Motor neuron (in vitro differentiated cells): ENCODE measurements at places on chromosomes 7 and 10.
A peak's percentile ranks its signal among the peaks of the same experiment; 100 is the strongest.

GRCh38 chr10:128623776-128624175 is 497.6 kb upstream of the MKI67 start:
- ATAC-seq = peak; percentile 26

GRCh38 chr10:26983156-26983555 is 117.1 kb downstream of the ANKRD26 start:
- no peak for ATAC-seq

DNA sequence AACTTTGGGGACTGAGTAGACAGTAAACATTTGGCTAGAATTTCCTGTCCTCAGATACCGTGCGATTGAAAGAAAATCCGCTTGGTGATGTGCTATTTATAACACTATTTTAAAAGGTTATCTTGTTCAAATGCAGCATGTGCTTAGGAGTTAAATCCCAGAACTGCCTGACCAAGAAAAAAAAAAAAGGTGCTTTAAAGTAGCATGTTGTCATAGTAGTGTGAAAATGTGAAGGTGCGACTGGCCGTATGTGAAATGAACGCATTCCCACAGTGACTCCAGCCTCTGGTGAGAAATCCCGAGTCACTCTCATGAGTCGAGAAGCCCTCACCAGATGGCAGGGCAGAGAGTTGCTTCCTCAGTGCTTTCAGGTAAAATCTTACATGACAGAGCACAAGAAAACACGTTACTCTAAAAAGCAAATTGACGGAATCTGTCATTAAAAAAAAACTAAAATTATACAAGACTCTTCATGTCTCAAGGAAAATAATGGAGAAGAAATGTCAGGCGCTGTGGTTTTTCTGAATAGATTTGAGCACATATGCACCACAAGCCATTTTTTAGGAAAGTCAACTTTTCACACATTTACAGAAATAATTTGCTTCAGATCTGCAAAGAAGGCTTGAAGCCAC is 18.4 kb upstream of the KLF6 start:
- no peak for ATAC-seq

GRCh38 chr10:130844310-130844709 is 467.2 kb downstream of the TCERG1L start:
- ATAC-seq = no peak

DNA sequence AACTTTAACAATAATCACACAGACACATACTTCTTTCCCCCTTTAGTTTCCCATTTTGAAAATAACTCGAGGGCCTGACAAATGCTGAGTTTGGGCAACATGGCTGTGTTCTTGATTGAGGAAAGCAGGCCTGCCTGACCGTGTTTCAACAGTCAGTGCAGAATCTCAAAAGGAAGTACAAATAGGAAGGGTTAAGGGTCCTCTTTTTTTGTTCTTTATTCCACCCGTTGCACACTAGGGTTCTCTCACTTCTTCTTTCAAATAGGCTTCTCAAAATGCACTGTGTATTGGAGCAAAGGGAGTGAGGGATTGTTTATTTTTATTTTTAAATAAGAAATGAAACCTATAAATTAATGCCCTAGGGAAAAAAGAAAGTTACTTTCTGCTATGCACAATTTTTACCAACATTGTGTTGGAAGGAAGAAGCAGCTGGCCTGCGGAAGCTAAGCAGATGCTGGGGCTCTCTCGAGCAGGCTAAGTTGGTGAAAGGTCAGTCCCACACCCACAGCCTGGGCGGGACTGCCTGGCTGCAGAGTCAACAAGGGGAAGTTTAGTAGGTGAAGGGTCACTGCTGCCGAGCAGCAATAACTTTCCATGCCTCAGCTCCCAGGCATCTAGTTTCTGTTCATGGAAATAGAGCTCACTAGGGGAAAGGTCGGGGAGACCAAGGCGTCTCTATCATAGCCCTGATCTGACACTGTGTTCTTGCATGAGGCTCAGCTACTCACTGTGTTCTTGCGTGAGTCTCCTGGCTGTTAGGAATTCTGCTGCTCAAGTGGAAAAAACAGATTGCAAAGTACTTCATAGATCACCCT is 12.2 kb upstream of the PDK4 start:
- peak; percentile 97 for ATAC-seq

DNA sequence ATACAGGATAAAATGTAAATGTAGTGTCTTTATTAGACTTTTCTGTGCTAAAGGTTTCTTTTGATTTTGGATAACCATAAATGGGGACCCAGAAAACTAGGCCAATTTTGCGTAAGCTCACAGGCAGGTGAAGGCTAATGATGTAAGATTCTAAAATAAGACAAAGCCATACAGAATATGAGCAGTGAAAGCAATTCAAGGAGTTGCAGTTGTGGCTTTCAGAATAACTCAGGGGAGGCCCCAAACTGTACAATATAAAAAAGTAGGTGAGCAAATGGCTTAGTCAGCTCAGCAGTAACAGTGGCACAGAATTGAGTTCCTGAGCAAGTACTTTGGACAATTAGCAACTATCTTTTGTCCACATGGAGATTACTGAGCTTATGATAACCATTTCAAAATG is 81.7 kb upstream of the NRP1 start:
- ATAC-seq = no peak

- peak; percentile 58 for ATAC-seq
These were observed 1.1 kb downstream of the JMJD1C start for GRCh38 chr10:63464402-63465292.

GRCh38 chr7:126720232-126720631 is 532.5 kb downstream of the GRM8 start:
- ATAC-seq = no peak

DNA sequence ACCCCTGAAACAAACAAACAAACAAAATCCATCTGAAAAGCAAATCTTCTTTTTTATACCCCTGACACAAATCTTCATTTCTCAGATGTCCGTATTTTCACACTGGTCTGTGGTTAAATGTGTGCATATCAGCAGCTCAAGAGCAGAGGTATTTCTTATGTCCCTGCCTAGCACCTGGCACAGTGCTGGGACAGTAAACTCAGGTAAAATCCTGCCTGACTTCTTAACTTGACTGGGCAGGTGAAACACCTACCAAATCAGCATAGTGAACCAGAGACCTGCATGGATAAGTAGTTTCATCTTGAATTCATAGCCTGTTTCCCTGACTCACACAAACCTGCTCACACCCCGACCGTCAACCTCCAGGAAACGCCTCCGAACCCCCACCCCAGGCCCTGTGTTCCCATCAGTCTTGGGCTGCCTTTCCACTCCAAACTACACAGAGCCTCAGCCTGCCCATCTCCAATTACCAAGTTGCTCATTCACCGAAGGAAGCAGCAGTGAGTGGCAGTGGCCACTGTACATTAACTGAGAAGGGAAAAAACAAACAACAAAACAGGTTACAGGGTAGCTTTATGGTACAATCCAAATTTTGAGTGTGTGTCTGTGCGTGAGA is 109.9 kb downstream of the HECTD2 start:
- no peak for ATAC-seq

DNA sequence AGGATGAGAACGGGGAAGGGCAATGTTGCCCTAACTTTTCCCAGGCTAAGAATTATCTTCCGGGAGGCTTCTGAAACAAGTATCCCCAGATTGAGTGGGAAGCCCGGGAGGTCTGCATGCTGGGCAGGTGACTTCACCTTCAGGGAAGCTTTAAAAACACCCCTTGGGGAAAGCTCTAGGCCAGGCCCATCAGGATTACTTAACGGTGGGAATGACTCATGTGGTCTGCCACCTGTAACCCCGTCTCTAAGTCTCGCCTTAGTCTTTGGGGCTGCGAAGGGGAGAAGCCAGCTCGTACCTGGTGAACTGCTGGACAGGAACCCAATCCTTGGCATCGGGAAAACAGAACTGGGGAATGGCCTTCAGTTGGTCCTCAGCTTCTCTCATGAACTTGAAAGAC is 80.1 kb upstream of the MKRN1 start:
- ATAC-seq = no peak

DNA sequence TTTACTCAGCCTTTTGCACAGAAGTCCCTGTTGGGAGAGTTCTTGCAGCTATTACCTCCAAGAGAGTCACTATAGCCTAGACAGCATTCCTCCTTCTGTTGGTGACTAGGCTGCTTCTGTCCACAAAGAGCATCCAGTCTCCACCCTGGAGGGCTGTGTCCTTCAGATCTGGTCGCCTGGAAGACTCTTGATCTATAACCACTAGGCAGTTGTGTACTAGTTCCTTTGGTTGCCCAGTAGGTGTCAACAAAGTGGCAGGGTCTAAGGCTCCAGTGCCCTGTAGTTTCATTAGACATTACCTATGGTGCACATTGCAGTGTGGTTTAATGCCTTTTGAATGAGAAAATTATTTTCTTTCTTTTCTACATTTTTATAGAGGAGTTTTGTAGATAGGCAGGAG is 11.3 kb upstream of the AKR1C2 start:
- peak; percentile 47 for ATAC-seq

DNA sequence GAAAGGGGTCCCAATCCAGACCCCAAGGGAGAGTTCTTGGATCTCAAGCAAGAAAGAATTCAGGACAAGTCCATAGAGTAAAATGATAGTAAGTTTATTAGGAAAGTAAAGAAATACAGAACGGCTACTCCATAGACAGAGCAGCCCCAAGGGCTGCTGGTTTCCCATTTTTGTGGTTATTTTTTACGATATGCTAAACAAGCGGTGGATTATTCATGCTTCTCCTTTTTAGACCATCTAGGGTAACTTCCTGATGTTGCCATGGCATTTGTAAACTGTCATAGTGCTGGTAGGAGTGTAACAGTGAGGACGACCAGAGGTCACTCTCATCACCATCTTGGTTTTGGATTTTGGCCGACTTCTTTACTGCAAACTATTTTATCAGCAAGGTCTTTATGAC is 1033.4 kb downstream of the SORCS3 start:
- no peak for ATAC-seq

DNA sequence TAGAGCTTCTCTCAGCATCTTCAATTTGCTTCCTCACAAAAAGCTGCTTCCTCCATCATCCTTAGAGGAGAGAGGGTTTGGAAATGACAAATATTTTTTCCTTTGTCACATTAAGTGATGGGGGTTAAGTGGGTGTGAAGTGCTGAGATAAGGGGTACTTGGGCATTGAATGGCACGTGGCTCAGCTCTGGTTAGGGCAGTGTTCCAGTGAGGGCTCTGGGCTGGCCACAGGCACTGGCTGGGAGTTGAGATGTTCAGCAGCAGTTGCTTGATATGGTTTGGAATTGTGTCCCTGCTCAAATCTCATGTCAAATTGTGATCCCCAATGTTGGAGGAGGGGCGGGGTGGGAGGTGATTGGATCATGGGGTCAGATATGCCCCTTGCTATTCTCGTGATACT is 33.7 kb upstream of the CHCHD3 start:
- ATAC-seq = no peak

- ATAC-seq = peak; percentile 100
These were observed 188.6 kb downstream of the ETV1 start for GRCh38 chr7:13800694-13801448.

DNA sequence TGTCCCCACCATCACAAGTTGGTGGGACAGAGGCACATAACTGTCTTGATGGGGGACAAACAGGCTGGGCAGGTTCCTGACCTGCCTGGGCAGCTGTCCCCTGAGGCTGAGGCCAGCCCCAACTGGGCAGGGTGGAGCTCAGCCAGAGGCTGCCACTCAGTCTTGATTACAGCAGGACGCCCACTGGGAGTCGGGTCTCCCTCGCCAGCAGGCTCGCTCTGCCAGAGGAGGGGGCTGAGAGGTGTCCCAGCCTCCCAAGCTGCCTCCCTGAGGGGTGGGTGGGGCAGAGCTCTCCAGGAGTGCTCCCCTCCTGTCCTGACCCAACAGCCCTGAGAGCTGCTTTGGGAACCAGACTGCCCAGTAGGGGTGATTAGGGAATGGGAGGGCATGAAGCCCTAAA is 1.8 kb upstream of the CAMK2G start:
- no peak for ATAC-seq

DNA sequence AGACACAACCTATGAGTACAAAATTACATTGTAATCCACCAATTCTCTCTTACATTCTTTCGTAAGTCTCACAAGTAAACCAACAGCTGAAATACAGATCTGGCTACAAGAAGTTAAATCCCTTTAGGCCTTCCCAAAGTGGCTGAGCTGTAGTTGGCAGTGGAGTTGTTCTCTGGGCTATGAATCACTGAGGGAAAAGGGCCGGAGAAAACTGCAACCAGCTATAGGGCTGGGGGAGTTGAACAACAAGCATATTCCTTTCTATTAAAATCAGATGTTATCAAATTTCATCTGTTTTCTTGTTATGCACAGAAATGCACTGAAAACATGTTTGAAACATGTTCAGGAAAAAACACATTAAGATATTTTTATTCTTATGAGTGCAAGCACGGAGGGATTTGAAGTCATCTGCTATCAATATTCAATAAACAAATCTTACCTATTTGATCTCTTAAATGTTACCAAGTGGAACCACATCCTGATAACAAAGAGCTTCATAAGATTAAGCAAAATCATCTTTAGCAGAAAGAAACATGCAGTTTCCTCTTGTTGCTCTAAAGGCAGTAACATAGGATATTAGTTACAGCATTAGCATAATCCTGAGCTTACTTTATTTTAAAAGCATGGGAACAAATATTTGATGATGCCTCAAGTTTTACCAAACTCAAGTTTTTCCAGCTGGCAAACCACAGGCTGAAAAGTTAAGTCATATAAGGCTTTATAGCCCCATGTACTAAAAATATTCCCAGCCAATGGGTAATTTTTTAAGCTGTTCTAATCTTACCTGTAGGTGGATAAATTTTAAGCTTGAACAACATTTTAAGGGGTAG is 212.7 kb downstream of the TAX1BP1 start:
- peak; percentile 63 for ATAC-seq

DNA sequence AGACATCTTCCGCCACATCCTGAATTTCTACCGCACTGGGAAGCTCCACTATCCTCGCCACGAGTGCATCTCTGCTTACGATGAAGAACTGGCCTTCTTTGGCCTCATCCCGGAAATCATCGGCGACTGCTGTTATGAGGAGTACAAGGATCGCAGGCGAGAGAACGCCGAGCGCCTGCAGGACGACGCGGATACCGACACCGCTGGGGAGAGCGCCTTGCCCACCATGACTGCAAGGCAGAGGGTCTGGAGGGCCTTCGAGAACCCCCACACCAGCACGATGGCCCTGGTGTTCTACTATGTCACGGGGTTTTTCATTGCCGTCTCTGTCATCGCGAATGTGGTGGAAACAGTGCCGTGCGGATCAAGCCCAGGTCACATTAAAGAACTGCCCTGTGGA is 1.9 kb downstream of the KCND2 start:
- no peak for ATAC-seq

GRCh38 chr7:32479574-32480200 is 10.5 kb downstream of the LSM5 start:
- ATAC-seq = peak; percentile 38

DNA sequence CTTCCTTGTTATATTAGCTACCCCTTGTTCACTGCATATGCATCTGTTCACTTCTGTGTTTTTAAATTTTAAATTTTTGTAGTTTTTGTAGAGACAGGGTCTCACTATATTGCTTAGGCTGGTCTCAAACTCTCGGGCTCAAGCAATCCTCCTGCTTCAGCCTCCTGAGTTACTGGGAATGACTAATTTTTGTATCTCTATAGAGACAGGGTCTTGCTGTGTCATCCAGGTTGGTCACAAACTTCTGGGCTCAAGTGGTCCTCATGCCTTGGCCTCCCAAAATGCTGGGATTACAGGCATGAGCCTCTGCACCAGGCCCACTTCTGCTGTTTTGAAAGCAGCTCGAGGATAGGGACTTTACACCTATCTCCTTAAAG is 64.6 kb downstream of the PRTFDC1 start:
- no peak for ATAC-seq
